Stimulated activated CD8-positive, alpha-beta memory T cell treated with anti-CD3 and anti-CD28 coated beads, Interleukin-7, amount 100 ng/mL, for 24 hours (primary cell): ENCODE measurements at places on chromosomes 4 and X.

- DNase-seq, result no peak
Observed at GRCh38 chr4:13329963-13330362, 154.2 kb downstream of the RAB28 start.

DNA sequence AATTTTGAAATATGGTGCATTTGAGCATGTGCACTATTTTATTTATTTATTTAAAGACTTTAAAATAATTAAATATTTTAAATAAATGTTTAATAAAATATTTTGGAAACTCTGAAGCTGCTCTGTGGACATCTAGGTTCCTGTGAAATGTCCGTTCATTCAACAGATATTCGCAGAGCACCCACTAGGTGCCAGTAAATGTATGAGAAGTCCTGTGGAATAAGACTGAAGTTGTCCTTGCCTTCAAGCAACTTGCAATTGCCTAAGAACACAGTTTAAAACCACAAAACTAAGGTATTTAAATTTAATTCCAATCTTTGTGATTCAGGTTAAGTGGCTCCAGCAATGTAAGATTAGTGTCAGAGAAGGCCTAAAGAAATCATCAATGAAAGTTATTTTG lies 306.7 kb downstream of the GBA3 start:
- no peak for DNase-seq

DNA sequence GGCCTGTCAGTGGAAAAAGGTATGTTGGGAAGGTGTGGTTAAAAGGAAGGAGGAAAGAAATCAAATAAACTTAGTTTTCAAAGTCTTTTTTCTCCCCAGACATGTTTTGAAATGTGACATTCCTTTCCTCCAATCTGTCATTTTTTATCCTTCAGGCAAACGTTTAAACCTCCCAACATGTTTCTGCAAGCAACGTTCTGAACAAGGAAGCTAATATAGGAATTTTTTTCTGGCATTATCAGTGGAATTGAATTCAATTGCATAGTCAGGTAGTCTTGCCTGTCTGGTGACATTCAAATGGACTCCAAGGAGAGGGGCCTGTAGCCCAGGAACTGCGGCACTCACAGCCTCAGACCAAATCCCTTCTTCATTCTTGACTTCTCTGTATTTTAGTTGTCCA lies 30.0 kb upstream of the RASSF6 start:
- DNase-seq, result no peak

DNA sequence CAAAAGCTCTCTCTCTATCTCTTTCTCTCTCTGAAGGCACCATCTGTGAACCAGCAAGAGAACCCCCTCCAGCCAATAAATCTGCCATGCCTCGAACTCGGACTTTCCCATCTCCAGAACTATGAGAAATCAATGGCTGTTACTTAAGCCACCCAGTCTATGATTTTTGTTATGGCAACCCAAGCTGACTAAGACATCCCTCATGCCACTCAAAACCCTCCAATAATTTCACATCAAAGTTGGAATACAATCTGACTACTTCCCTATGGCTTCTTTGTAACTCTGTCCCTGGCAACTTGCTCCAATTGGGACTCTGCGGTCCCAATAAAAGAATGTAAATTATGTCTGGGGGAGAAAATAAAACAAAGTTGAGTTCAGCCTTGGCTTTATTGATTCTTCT lies 265.7 kb downstream of the SHOX start:
- DNase-seq, result no peak

GRCh38 chr4:108411836-108412235 lies 208.5 kb upstream of the RPL34 start:
- DNase-seq, result no peak

- DNase-seq, result no peak
Observed at GRCh38 chrX:30141966-30142365, 73.4 kb upstream of the MAGEB2 start.

GRCh38 chrX:65610481-65610880 lies 57.0 kb upstream of the MSN start:
- no peak for DNase-seq

GRCh38 chr4:121114756-121115155 lies 42.4 kb upstream of the NDNF start:
- no peak for DNase-seq

GRCh38 chr4:183632689-183633088 lies 26.3 kb downstream of the RWDD4 start:
- no peak for DNase-seq

- no peak for DNase-seq
Observed at GRCh38 chr4:39085891-39086290, 23.9 kb downstream of the KLHL5 start.

GRCh38 chrX:6004529-6004928 lies 224.1 kb downstream of the NLGN4X start:
- DNase-seq, result no peak

- no peak for DNase-seq
Observed at GRCh38 chrX:49915361-49916222, 6.8 kb upstream of the CLCN5 start.

DNA sequence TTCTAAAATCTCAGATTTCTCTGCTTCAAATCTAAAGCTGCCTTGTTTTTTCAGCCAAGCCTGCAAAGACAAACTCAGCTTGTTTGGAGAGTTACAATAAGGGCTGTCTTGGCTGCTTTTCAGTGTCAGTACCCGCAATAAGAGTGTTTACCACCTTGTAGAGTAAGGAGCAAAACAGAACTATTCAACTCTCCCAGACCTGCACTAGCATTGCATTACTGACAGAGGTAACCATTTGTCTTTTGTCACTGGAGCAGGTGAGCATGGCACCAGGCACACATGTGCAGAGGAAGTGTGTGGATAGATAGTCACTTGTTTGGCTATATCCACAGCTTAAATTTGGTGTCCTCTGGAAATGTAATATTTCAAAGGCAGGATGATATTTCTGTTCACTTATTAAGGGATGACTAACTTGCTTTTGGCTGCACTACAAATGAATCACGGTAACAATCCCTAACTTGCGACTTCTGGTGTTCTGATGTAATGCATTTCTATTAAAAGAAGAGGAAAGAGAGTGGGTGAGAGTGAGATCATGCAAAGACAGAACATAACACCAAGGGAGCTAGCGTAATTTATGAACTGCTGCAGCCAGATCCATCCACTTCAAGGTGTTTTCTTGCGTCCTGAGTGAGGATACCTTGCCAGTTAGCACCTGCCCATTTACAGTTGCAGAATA lies 38.6 kb downstream of the PTCHD1 start:
- no peak for DNase-seq

DNA sequence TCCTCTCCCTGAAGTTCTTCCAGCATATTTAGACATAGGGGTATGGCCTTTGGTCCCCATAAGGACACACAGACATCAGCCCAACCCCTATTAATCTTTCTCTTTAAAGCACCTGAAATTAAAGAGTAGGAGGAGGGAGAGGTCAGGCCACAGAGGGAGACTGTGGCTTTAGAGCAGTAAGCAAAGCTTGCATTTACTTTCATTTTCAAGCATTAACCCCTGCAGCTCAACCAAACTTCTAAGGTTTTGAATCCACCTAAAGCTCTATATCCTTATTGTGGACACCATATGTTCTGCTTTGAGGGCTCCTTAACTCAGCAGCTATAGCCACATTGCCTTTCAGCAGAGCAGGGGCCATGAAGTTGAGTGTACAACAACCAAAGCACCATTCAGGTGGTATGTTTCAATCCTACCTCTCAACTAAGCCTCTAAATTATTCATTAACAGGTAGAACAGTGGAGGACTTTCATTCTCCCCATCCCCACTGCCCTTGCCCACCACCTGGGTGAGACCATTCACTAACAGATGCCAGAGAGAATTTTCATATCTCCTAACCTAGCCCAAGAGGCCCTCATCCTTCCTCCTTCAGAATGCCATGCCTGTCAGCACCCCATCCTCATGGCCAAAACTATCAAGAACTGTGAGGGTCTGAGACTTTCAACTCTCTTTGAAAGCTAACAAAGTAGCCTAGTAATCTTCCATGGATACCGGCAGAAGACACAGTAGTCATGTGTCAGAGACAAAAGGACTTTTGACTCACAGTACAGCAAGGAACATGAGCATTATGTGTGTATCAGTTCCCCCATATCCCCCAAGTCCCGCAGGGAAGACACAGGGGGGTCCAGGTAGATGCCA lies 20.8 kb downstream of the LIN54 start:
- DNase-seq, result no peak

DNA sequence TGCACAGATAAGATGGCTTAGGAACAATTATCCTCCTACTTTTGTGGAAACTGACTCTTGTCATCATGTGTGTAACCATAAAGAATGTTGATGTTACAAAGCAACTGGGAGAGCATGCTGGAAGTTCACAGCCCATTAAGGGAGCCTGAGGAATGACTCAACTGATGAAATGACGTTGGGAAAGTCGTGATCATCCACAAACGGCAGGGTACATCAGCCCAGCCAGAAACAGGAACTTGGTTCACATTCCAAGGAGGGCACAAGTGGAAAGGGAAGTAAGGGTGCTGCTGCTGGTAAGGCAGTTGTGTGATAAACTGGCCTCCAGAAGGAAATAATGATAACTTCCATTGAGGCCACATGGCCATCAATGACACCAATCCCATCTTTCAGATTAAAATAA lies 6.7 kb downstream of the TEC start:
- no peak for DNase-seq

- no peak for DNase-seq
Observed at GRCh38 chrX:29858714-29859113, 356.6 kb upstream of the MAGEB2 start.

DNA sequence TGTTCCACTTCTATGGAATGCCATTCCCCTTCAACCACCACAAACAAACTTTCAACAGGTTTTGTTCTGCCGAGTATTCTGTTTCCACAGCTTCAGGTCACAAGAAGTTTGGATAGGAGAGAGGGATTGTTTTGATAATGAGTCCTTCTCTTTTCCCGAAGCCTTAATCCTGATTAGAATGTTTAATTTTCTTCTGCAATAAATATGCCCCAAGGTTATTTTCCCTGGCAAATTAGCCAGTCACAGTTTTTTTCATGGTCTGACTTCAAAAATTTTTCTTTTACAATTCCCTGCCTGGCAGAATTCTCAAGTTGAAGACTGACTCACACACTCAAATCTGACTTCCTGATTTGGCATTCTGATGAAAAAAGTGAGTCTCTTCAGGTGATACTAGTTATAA lies 33.1 kb upstream of the EDNRA start:
- no peak for DNase-seq

DNA sequence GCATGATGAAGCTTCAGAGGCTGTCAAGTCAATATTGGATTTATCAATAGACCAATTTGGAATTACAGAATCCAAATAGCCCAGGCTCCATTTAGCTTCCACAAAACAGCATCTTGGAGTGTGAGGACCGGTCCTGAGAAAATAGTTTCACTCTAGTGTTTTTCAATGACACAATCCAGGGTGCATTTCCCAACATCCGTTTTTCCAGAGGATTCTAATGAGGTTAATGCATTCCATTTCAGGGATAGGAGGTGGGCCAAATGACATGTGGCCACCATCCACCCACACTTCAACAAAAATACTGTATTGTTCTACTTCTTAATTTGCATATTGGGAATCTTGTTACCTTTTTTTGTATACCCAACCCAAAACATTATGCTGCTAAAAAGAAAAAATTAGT lies 229.8 kb upstream of the LDB2 start:
- no peak for DNase-seq

DNA sequence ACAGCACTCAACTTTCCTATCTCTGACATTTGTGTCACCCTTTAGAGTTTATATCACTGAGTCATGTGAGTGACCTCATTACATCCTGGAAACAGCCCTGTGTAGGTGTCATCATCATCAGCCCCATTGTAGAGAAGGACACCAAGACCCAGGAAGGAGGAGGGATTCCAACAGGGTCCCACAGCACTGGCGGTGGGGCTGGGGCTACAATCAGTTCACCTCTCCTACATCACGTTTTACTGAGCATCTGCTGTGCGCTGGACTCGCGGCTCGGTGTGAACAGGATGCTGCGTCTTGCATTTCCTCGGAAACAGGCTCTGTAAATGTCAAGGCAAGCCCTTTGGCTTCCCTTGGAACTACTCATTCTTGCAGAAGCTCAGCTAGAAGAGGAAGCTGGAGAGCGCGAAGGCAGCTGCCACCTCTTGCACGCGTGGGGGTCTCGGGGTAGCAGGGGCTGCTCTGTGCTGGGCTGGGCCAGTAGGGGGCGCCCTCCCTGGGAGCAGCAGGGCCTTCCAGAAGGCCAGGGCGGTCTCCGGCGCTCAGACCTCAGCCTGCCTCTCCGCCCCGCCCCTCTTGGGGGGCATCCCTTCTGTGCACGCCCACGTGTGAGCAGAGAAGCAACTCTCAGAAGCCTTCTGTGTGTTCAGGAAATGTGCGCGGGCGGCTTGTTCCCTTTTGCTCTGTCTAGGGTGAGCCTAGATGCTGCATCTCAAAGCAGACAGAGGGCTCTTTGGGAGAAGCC lies 29.0 kb downstream of the REELD1 start:
- peak; percentile 26 for DNase-seq

DNA sequence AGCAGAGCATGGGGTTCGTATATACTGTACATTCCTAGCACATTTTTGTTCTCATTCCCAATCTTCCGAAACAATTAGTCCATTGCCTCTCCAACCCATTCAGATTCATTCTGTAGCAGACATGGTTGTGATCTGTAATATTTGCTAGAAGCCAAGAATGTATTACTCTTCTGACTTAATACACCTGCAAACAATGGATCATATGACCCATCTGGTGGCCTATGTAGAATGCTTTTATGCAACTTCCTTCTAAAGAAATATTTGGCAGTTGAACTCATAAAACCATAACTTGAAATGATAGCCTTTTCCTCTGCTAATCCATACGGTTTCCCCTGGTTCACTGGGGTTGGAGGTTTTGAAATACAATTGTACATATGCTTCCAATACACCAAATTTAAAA lies 32.8 kb upstream of the SGMS2 start:
- DNase-seq, result no peak

GRCh38 chrX:39896951-39897740 lies 200.6 kb downstream of the BCOR start:
- DNase-seq, result no peak

DNA sequence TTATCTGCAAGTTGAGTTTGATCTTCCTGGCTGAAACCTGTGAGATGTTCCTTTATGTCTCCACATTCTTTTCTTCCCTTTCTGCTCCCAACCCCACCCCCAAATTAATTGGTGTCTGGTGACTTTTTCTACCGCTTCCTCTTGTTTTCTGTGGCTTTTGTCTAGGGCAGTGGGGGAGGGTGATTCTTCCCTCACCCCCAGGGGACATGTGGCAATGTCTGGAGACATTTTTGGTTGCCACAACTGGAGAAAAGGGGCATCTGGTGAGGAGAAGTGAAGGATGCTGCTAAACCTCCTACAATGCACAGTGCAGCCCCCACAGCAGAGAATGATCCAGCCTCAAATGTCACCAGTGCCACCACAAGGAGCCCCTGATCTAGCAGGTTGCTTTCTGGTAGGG lies 152.9 kb downstream of the NHS start:
- DNase-seq, result no peak

- no peak for DNase-seq
Observed at GRCh38 chr4:103032574-103032973, 13.1 kb upstream of the SLC9B1 start.

DNA sequence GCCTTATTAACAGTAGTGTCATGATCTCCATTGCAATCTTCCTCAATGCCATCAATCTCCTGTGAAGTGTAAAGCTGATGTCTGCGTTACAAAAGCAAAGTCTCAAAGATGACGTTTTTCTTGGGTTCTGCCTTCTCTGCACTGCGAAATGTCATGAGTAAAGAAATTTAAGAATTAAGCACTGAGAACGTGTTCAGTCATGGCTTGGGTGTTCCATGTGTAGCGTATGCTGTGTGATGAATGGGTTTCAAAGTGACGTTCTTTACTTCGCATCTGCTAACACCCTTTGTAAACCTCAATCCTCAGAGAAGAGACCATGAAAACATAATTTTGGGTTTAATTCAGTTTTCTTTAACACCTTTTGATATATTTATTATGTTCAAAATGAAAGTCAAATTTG lies 999 bp downstream of the NAP1L5 start:
- no peak for DNase-seq

GRCh38 chr4:112847781-112848180 lies 201.7 kb upstream of the ANK2 start:
- no peak for DNase-seq
